Skin of body (tissue), 3 donors: ENCODE measurements at places on chromosomes 4 and X. TPM values are rescaled to one million over a fixed set of nuclear protein-coding genes. Genes with fewer than 3 reads are reported as not detected.
A peak's percentile ranks its signal among the peaks of the same experiment; 100 is the strongest.

Gene HELT
- total RNA-seq, result 0.30 TPM

DNA sequence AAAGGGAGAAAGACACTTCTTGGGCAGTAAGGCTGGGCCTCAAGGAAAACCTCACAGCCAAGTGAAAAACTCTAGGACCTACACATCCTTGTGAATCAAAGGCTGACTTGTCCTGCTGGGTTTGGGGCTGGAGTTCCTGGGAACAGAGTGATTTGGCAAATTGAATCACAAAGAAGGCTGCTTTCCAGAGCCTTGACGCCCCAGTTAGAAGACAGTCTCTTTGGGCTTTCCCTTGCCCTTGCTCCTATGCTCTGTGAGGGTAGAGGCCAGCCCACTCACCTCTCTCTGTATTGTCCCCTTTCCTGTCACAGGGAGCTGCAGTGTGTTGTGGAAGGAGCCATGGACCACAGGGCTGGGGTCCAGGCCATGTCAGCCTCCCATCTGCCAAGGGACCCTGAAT lies 9.6 kb downstream of the AMER1 start:
- no peak for DNase-seq

GRCh38 chr4:730511-730910 lies 24.9 kb downstream of the PCGF3 start:
- DNase-seq, result no peak

DNA sequence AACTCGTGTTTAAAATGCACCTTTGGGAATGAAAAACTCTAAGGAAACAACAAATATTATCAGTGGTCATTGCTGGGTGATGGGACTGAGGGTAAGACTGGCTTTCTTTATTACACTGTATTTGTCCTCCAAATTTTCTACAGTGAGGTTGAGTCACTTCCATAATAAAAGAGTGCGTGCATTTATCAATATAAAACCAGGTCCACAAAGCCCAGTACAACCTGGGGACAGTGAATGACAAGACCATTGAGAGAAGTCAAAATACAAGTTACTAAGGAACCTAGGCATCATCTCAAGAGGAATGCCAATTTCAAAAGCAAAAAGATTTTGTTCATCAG lies 76.4 kb downstream of the MAGED4 start:
- no peak for DNase-seq

DNA sequence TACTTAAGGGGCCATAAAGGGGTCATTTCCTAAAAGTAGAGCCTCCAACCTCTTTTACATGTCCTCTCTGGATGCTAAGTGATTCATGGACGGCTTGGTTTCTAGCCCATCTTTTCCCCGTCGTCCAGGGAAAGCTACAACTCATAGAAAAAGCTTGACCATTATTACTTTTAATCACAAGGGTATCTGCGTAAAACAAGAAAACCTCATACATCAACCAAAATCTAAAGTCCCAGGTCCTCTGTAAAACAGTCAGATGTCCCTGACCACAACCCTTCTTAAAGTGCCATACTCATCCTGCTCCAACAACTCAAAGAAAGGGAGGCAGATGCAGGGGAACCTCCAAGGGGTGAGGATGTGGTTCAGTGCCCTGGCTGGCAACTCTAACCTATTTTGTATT lies 29.6 kb downstream of the ADGRA3 start:
- no peak for DNase-seq

Gene SPANXC
- not detected for total RNA-seq

Gene ARX
- total RNA-seq, result 0.10 TPM

DNA sequence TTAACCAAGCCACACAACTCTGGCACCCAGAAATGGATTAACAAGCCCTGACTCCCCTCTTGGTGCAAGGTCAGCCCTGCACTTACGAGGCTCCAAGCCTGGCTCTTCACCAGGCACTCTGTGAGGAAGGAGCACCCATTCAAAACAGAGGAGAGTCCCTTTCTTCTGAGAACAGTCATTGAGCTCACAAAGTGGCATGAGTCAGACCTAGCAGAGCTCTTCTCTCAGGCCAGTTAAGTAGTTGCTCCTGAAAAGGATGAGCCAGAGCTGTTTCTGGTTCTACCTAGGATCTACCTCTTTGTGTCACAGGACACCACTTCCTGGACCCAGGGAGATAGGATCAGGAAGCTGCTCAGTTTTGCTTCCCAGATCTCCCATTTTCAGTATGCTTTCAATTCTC lies 48.2 kb downstream of the EVC2 start:
- no peak for DNase-seq

DNA sequence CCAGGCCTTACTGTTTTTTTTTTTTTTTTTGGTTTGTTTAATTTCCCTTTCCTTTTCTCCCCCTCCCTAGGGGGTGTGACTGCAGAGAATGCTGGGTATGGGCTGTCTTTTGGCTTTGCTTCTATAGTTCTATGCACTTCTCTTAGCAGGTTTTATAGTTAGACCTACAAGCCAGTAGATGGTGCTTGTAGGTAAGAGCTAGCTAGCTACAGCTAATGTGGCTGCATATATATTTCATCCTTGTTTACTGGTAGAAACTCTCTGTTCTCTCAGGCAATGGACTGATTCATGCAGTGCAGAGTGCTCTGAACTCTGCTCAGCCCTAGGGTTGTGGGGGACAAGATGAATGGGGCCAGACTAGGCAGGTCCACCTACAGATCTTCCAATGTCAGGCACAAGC lies 246.4 kb downstream of the SH2D1A start:
- DNase-seq, result no peak

- no peak for DNase-seq
Measured at GRCh38 chr4:39205000-39205399, 22.7 kb downstream of the WDR19 start.

DNA sequence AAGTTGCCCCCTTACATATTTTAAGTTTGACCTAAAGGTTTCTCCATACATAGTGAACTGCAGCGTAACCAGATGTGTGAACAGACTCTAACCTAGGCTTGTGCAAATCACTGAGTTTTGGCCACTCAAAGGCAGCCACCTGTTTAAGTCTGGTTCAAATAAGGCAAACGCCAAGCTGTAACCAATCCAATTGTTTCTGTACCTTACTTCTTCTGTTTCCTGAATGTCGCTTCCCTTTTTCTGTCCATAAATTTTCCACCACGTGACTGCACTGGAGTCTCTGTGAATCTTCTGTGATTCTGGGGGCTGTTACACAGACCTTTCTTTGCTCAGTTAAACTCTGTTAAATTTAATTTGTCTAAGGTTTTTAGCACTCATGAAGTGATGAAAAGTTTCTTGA lies 618.8 kb downstream of the GLUD2 start:
- DNase-seq, result no peak

- no peak for DNase-seq
Measured at GRCh38 chrX:105297041-105297440, 76.5 kb upstream of the TEX13A start.

Gene ABRAXAS1
- 14.1 TPM for total RNA-seq

DNA sequence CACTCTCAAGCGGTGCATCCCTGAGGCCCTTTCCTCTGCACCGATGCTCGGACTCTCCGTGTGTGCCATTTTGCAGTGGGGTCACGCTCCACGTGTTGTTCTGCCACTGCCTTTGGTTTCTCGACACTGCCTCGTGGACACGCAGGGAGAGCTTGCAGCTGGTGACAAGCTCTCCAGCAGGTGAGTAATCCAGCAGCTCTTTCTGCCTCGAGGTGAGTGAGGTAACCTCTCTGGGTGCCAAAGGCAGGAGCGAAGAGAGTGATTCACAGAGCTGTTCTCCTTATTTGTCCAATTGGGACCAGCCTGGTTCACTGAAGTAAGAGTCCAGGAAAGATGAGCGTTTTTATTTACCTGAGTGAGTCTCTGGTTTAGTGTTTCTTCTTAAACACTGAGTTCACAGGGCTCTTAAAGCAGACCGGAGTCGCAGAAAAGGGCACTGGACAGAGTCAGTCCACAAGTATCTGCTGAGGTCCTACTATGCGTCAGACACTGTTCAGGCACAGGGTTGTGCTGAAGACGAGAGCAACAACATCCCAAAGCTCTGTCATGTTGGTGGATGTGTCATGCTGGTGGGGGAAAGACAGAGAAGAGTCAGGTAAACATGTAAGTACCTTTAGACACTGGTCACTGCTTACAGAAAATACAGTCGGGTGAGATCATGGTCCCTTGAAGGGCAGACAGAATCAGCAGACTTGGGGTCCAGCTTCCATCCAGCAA lies 61.8 kb downstream of the FHDC1 start:
- DNase-seq, result no peak

Gene RTL9
- total RNA-seq, result 0.39 TPM

- no peak for DNase-seq
Measured at GRCh38 chr4:29467044-29467717, 1253.0 kb upstream of the PCDH7 start.

DNA sequence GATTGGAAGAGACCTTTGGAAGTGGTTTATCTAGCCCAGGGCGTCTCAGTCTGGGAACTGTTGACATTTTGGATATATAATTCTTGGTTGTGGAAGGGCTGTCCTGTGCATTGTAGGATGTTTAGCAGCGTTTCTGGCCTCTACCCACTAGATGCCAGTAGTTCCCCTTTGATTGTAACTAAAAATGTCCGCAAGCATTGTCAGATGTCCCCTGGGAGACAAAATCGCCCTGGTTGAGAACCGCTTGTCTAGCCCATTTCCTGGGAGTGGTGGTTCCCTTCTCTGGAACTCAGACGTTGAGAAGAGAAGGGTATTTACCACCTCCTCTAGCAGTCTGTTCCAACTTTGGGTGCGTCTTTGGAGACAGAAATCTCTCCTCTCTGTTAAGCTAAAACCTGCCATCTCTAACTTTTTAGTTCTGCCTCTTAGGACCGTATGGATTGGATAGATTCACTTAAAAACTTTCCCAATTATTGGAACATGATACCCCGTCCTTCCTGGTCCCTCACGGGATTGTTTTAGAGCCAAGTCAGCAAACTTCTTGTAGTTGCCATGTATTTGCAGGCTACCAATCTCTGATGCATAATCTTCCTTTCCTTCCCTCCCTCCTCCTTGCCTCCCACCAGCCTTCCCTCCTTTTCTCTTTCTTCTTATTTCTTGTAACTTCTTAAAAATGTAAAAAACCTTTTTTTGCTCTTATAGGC lies 13.9 kb downstream of the TMEM165 start:
- DNase-seq, result no peak

GRCh38 chr4:61200187-61200915 lies at the start of gene ADGRL3:
Gene ADGRL3, plus strand, starts transcription at chr4:61200326.
- DNase-seq, result peak; percentile 54

DNA sequence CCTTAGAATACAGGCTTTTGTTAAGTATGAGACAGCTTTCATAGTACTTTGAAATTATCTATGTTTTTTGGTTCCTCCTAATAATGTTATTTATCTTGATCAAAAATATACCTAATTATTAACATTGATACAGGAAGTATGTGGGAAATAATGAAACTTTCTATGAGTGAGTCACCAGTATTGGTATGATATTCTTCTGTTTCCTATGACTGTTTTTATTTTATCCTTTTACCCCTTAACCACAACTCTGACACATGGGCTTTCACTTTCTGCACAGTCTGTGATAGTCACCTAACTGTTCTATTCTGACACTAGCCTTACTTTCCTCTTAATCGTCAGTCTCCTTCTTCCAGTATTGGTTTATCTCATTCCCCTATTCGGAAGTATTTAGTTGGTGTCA lies 4.7 kb downstream of the THAP9 start:
- DNase-seq, result no peak

Gene CENPVL2
- not detected for total RNA-seq

DNA sequence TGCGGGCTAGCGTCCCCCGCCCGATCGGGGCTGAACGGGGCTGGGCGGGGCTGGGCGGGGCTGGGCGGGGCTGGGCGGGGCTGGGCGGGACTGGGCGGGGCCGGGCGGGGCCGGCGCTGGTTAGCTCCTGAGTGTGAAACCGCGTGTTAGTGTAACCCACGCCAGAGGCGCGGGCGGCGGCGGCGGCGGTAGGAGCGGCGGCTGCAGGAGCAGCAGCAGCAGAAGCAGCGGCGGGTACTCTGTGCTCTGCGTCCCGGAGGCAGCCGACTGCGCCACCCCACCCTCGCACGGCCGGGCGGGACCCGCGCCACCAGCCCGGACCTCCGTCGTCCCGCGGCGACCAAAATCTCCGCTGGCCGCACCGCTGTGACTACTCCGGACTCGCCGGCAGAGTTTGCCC lies 128.1 kb downstream of the LAS1L start:
- no peak for DNase-seq

DNA sequence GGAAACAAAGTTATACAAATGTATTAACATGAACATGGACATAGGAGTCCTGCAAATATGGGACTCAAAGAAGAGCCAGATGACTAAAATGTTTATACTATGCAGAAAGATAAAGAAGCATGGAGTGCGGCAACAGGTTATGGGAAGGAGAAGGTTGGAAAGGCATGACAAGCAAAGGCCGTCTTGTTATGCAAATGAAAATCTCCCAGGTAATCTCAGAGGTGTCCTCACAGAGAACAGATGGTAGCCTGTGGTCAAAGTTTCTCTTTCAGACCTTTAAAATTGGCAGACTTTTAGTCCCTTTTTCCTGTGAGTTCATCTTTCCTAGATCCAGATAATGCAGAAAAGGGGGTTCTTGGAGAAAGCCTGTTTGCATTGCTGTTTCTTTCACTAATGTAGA lies 116.4 kb upstream of the BEND4 start:
- DNase-seq, result no peak

- no peak for DNase-seq
Measured at GRCh38 chrX:17167915-17168314, 207.1 kb upstream of the NHS start.

DNA sequence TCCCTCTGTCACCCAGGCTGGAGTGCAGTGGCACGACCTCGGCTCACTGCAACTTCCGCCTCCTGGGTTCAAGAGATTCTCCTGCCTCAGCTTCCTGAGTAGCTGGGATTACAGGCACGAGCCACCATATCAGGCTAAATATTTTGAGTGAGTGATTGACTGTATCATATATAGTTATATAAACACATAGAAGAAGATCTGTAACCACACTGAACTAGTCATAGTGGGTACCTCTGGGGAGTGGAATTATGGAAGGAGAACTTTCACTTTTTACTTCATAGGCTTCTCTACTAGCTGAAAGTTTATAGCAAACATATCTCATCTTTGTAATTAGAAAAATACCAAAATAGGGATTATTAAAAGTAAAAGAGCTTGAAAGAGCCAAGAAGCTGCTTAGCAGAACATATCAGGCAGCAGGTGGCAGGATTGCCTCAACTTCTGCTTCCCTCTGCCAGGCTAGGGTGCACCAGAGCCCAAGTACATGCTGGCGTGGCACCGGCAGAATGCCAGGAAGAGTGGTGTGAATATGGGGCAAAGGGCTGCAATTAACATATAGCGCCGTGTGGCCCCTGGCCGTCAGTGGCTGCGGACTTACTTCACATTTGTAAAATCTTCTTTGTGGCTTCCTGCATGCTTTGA lies 39.5 kb upstream of the CD40LG start:
- DNase-seq, result no peak

DNA sequence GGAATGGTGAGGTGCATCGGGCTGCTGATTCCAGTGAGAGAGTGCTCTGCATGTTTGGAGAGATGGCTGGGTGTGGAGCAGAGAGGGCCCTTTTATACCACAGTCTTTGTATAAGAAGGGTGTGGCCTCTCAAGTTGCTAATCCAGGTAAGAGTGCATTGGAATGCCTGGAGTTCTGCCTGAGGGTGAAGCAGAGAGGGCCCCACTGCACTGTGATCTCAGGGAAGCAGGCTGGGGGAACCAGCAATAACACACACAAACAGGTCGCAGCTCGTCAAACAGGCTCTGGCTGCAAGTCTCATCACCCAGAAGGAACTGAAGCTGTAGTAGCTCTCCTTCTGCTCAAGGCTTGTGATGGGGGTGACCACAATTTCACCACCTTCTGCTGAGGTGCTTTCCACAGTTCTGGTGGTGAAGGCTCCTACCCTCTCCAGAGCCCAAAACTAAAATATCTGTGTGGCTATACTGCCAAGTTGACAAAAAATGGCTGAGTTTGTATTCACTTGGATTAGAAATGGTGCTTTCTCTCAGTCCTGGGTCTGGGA lies 687.4 kb upstream of the HS3ST1 start:
- no peak for DNase-seq

Gene TMPRSS11A
- 0.10 TPM for total RNA-seq
